B cell (primary cell): ENCODE measurements at places on chromosomes 13 and 19. TPM values are rescaled to one million over a fixed set of nuclear protein-coding genes. Genes with fewer than 3 reads are reported as not detected.

Gene ERICH6B
- not detected in 2 replicates for total RNA-seq

Gene CD177
- total RNA-seq: not detected in 2 replicates

Gene NFILZ
- total RNA-seq: not detected in 2 replicates

Gene ZNF486
- total RNA-seq: 16.6 and 18.3 TPM in 2 replicates

Gene CEBPA
- 1.7 and 2.5 TPM in 2 replicates for total RNA-seq

Gene CGB3
- not detected in 2 replicates for total RNA-seq

Gene CEACAM4
- not detected in 2 replicates for total RNA-seq

Gene MCF2L
- total RNA-seq: 7.7 and 8.2 TPM in 2 replicates

Gene PCDH20
- total RNA-seq: not detected in 2 replicates

Gene PINLYP
- total RNA-seq: 0.97 and 2.9 TPM in 2 replicates

Gene MAST1
- total RNA-seq: 0.39 and 1.2 TPM in 2 replicates

Gene LILRA6
- not detected in 2 replicates for total RNA-seq

Gene QPCTL
- 50.9 and 61.3 TPM in 2 replicates for total RNA-seq

Gene SSBP4
- 37.0 and 43.5 TPM in 2 replicates for total RNA-seq

Gene CYP4F2
- total RNA-seq: not detected in 2 replicates
